Right ventricle myocardium inferior (tissue), 1 donor: ENCODE measurements at places on chromosomes 2 and 18.

- DNase-seq, result no peak
Observed at GRCh38 chr2:199395311-199395710, 62.4 kb downstream of the SATB2 start.

DNA sequence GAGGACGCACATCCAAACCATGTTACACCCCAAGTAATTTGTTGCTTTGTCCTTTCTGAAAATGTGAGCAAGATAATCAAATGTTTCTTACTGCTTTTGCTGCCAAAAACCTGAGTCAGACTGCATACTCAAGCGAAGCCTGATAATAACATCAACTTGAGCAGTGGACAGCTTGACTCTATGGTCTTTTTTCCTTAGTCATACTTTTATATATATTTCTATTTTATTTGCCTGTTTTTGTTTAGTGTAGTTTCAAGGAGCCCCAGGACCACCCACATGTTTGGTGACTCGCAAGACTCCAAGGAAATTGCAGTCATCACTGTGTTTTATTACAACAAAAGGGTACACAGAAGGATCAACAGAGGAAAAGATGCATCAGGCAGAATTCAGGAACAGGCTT lies 688.4 kb upstream of the PIK3C3 start:
- DNase-seq, result no peak

- DNase-seq, result no peak
Observed at GRCh38 chr2:14855751-14856150, 223.2 kb downstream of the LRATD1 start.

DNA sequence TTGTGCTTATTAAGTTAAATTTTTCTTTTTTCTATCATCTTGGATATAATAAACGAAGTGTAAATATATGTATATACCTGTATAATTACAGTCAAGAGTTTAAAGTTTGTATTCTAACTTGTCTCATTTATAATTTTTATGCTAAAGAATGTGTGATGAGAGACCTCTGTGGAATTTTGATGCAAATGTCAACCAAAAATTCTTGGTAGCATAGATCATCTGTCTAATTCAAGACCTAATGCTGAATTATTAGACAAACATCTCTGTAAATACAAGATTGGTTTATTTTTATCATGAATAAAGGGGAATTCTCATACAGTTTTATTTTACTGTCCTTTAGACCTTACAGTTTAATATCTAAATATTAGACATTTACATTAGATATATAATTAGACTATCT lies 149.2 kb upstream of the VWC2L start:
- no peak for DNase-seq

DNA sequence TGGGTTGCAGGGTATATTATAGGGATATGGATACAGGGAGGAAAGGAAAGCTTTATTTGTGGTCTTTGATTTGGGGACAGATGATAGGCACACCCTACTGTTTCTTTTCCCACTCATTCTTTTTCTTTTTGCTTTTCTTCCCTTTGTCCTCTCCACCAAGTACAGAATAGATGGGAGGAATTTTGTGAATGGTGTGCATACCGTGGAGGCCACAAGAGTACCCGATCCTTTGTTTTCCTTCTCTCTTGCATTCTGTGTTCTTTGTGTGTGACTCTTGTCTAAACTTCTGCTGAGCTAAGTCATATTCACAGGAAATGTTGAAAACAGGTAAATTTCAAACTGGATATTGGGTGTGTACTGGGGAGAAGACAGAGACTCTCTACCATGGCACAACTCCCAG lies 321.4 kb upstream of the SLC8A1 start:
- no peak for DNase-seq

DNA sequence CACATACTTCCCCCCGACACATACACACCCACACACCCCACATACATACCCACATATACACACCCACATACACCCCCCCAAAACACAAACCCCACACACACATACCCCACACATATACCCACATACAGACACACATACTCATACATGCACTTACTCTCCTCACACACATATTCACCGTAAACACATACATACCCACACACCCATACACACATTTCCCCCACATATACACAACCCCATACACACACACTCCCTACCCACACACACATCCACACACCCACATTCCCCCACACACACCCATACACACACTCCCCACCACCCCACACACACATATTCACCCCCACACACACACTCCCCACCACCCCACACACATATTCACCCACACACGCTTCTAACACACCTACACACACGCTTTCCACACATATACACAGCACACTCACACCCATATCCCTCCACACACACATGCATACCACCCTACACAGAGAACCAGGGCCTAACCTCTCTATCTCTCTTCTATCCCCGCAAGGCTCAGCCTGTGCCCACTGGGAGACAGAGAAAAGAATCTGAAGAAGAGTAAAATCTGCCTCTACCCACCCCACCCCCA lies 182.4 kb upstream of the ETAA1 start:
- DNase-seq, result peak; percentile 21

- no peak for DNase-seq
Observed at GRCh38 chr2:207282916-207283315, 117.2 kb upstream of the KLF7 start.

DNA sequence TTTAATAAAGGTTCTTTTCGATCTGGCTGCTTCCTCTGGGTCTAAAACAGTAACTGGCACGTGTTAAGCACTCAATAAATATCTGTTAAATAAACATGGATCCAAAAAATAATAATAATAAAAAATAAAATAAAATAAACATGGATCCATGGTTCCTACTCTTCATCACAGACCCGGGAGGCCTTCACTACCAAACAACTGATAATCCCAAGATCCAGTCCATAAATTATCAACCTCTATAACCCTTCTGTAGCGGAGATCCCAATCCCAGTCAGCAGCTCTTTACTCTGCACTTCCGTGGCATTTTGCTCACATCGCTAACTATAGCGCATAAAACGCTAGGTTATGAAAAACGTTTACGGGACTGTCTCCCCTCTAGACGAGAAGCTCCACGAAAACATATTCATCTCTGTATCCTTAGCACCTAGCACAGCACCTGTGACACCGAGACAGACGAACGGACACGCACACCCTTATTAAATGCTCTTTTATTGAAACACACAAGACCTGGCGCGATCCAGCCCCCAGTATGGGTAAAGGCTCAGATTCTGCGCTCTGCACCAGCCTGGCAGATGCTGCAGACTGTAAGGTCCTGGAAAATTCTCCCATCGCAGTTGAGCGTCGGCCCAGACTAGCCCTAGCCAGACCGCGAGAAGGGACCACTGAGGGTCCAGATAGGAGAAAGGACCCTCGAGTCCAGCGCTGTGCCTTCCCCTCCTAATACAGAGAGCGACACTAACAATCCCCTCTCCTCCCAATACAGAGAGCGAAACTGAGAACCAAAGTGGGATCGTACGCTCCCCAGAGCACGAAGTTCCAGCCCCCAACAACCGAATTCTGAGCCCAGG lies 770 bp downstream of the NBAS start:
- no peak for DNase-seq

- no peak for DNase-seq
Observed at GRCh38 chr2:105194022-105194675, 47.4 kb upstream of the GPR45 start.

DNA sequence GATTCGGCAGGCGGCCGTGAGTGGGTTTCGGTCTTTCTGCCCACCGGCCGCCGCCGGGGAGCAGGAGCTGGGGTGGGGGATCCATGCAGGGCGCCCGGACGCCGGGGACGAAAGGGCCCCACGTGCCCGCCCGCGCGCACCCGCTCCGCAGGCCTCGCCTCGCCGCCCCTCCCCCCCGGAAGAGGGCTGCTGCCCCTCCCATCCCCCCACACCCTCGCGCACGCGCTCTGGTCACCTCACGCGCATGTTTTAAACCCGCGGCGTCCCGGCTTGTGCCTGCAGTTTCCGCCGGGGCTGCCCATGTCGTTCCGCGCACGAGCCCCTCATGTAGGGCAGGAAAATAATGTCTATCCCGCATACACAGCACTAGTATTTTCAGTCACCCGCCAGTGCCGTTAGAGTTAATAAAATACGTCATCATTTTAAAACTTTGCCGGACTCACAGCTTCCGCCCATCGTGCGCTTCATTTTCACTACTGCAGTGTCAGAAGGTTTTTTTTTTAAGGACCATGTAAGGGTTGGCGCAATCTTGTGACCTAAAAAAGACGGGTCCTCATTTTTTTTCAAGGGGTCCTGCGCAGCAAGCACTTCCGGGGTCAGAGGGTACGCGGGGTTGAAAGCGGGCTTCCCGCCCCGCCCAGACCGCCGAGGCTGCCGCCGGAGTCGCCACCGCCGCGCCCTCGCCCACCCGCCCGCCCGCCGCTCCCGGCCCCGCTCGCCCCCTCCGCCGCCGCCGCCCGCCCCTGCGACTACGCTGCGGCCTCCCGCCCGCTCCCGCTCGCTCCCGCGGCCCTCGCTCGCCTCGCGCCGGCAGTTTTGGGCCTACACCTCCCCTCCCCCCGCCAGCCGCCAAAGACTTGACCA lies at the start of gene PCBP1:
TSS of gene PCBP1 (plus strand) at position 640 of the 864 bp plus-strand sequence. CDS start 267 bp downstream, outside the sequence.
- DNase-seq, result peak; percentile 98

- no peak for DNase-seq
Observed at GRCh38 chr2:37891846-37892435, 33.1 kb upstream of the RMDN2 start.

- no peak for DNase-seq
Observed at GRCh38 chr18:3605954-3606443, 156.0 kb downstream of the TGIF1 start.

DNA sequence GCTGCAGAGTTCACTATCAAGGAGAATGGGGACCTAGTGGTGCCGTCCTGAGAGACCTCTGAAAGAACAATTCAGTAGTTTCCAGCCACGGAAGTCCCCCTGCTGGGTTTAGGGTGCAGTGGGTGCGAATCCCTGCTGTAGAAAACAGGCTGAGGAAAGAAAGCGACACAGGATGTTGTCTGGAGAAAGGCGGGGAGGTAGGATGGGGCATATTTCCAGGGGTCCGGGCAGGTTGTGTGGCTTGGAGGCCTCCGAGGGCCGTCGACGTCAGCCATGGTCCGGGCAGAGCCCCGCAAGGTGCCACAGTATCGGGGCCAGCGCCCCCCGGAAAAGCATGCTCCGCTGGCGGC lies 807 bp upstream of the CREB1 start:
- no peak for DNase-seq

DNA sequence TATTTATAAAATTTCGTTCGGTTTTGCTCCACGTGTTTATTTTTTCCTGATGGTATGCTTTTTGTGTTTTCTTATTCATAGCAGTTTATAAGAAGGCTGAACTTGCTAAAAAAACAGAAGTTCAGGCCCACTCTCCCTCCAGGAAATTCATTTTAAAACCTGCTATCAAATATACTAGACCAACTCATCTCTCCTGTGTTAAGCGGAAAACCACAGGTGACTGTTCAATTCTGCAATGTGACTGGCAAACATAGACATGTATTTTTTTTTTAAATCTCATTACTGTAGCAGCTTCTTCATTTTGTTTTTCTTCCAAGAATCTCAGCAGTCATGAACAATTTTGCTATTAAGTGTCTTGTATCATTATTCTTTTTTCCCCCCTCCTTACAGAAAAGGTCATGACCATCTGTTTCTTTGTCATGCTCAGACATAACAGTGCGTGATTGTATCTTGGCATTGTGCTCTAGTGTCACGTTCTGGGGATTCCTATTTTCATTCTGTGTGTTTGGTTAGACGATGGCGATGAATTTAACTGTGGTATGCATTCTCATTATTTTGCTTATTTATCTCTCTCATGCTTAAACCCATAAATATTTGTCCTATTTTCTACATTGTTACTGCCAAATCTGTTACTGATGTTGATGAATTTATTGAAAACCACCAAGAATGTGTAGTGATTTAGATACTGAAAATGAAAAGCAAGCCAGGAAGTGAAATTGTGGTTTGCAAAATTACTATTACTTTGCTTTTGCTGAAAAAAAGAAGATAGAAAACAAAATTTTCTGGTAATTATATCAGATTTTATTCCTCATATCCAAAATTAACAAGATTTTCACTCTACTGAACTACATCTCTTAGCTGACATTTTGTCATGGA lies 74.6 kb upstream of the UNC80 start:
- DNase-seq, result no peak

GRCh38 chr18:47788621-47789020 lies 141.8 kb downstream of the SMAD2 start:
- no peak for DNase-seq

GRCh38 chr2:55965276-55965675 lies 41.7 kb upstream of the EFEMP1 start:
- DNase-seq, result no peak

DNA sequence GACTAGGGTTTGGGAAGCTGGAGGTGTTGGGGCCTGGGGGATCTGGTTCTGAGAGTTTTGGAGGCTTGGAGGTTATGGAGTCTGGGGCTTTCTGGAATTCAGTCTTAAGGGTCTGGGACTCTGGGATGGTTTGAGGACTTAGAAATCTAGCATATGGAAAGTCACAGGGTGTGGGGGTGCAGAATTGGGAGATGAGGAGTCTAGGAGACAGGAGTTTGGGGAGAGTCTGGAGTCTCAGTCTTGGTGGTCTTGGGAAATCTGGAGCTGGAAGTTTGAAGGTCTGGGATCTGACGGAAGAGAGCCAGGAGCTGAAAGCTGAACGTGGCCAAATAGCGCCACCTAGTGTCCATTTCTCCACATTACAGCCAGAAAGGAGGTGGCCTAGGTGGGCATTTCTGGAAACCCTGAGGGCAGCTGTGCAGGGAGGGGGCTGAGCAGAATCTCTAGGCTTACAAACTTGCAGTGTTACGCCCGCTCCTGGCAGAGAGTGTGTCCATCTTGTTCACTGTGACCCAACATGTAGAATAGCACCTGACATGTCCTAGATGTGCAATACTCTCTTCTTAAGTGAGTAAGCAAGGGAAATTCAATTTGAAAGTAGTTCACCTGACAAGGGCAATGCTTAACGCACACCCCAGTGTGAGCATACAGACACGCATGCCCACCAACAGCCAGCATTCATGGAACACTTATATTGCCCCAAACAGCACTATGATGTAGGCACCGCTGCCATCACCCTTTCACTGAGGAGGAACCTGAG lies 204.8 kb downstream of the TFCP2L1 start:
- no peak for DNase-seq

DNA sequence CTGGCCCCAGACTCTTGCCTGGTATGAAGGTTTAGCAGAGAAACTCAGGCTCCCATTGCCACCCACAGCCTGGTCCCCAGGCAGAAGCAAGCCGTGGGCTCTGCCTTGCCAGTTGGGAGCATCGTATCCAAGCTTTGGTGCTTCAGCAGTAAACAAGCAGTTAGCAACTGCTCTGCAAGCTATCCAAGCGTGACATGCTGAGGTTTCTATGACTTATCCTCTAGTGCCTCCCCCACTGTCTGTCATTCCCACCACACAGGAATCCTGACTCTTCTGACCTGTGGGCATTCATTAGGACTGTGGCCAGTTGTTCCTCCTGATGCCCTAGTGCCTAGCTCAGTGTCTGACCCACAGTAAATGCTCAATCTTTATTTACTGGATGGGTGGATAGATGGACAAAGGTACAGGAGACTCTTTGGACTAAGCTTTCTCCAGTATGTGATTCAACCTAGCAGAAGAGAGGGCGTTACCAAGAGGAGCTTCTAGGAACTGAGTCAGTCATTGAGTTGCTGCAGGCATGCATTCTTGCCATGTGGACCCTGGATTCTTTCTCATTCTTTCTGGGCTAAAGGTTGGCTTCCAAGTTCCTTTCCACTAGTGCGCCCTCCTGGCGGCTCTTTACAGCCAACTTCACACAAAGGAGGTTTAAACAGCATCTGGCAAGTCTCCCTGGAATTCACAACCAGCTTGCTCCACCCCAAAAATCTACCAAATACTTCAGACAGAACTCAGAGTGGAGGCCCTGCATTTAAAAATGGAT lies 40.6 kb upstream of the MRPL19 start:
- DNase-seq, result no peak

- DNase-seq, result peak; percentile 89
Observed at GRCh38 chr2:134120733-134121630, 132.9 kb upstream of the MGAT5 start.

GRCh38 chr2:84293791-84294380 lies 165.2 kb downstream of the SUCLG1 start:
- DNase-seq, result no peak

- no peak for DNase-seq
Observed at GRCh38 chr2:31079665-31080064, 58.6 kb downstream of the GALNT14 start.
